Activated gamma-delta T cell (primary cell): ENCODE measurements at places on chromosomes 4 and X.

GRCh38 chr4:7369511-7369910 lies 65.2 kb downstream of the PSAPL1 start:
- no peak for DNase-seq

DNA sequence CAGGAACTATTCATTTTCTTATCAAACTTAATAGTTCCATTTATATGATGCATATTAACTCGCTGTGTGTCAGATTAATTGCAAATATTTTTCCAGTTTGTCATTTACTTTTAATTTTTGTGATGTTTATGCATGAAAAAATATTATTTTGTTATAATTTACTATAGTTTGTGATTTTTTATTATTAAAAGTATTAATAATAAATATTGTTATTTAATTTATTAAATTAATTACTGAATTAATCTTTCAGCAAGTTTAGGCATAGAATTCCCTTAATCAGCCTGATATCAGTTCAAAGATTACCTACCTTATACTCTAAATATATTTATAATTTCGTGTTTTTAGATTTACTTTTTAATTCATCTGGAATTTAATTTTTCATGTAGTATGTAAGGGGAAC lies 15.5 kb upstream of the ATOH1 start:
- no peak for DNase-seq

DNA sequence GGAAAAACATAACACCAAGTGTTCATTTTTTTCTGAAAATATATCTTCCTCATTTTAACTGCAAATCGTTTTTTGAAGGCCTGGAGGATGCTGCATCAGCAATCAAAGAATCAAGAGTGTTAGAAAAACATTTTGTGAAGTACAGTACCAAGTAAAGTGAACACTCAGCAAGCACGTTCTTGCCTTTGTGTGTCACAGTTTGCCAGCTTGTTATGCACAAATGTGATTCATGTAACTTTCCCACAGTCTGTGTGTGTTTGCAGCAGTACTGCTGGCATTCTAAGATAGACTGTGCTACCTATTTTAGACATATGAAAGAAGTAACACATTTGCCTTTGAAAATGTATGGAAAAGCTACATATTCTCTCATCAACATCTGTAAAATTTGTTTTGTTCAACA lies 1617.7 kb downstream of the RPA4 start:
- no peak for DNase-seq

DNA sequence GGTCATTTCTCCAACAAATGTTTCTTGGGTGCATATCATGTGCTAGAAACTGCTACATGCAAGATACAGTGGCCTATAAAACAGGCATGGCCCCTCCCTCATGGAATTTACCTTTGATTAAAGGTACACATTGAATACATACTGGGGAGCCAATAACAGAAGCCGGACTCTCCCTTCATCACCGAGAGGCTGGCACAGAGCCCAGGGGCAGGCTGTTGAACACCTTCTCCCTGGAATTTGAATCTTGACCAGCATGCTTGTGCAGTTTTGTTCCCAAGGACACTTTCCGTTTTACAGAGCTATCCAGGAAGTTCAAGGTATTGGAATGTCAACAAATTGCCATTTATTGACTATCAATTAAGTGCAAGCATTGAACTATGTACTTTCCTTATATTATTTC lies 33.2 kb downstream of the PPARGC1A start:
- DNase-seq, result no peak

- DNase-seq, result no peak
These were observed 154.9 kb upstream of the GYPA start for GRCh38 chr4:144295286-144295995.

DNA sequence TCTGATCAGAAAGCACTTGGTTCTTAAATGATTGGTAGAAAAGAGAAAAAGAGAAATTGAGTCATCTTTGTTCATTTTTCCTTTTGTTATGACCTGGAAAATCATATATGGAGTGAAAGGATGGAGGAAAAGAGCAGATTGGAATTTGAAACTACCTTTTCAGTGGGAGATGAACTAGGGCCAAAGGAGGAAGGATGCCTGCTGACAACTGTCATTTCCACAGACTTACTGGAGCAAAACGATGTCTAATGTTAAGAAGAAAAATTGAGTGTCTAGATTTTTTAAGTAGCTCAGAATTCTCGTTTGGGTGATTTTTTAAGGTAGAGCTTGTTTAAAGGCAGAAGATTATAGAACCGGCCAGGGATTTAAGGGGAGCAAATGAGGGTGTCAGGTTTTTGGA lies 144.6 kb upstream of the KCNIP4 start:
- DNase-seq, result no peak

DNA sequence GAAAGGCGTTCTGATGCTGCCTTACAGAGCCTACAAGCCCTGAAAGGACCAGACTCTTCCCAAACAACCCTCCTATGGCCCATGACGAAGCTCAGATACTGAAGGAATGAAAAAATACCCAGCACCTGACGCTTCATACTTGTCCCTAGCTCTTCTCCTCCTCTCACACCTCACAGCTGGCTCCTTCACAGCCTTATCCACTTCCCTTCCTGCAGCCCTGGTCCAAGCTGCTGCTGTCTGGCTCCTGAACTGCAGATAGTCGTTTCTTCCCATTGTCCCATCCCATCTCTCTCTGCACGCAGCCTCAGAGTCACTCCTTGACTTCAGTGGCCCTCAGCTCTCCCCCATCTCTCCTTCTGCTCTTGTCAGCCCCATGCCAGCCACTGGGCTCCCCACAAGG lies 56.6 kb downstream of the FAM193A start:
- DNase-seq, result no peak

DNA sequence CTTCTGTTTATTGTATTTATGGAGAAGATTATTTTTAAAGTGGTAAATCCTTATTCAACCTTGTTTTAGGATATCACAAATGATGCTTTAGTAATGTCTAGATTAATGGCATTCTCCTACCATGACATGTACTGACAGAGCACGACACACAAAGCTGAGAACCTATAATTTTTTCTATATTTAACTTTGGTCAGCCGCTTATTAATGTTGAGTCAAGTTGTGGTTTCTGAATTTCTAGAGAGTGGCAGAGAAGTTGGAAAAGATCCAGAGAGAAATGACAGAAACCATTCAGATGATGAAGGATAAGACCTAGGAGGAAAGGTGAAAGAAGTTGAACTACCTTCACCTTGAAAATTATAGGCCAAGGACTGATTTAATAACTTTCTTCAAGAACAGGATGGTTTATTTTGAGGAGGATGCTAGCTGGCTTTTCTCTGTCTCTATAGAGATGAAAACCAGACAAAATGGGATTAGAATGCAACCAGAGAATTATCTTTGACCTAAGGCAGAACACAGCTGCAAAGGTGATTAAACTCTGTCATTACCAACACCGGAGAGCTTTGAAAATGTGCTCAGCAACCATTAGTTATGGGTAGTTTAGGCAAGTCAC lies 62.6 kb upstream of the TSPAN5 start:
- no peak for DNase-seq

- DNase-seq, result no peak
These were observed 533.2 kb upstream of the NR3C2 start for GRCh38 chr4:148975464-148975863.

- no peak for DNase-seq
These were observed 142.4 kb upstream of the ANKRD50 start for GRCh38 chr4:124854968-124855367.

- no peak for DNase-seq
These were observed 204.9 kb downstream of the GBA3 start for GRCh38 chr4:22897520-22898108.

GRCh38 chr4:189530848-189531247 lies 409.8 kb upstream of the FRG1 start:
- DNase-seq, result no peak

GRCh38 chr4:19739101-19739651 lies 512.5 kb upstream of the SLIT2 start:
- no peak for DNase-seq

GRCh38 chrX:9856588-9856987 lies 70.4 kb downstream of the SHROOM2 start:
- DNase-seq, result no peak

DNA sequence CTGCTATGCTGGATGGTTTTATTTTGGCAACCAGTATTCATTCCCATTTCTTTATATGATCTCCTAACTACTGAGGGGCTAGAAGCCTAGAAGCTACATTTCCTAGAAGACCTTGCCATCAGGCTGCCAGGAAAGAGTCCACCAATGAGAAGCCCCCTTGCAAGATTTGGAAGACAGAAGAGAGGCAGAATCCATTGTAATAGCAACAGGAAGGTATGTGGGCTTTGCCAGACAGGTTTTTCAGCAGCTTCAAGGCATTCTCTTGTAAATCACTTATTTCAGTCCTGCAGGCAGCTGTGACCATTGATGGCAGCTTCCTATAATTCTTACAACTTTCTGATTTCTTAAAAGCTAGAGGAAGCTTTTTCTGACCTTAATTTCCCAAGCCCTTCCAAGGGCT lies 148.3 kb upstream of the NHS start:
- DNase-seq, result no peak

- DNase-seq, result no peak
These were observed 85.9 kb downstream of the GATB start for GRCh38 chr4:151674804-151675391.

GRCh38 chr4:158771776-158772175 lies 3.0 kb downstream of the FNIP2 start:
- DNase-seq, result no peak

GRCh38 chr4:167119392-167119791 lies 114.9 kb downstream of the SPOCK3 start:
- no peak for DNase-seq

GRCh38 chr4:99054428-99054994 lies 34.1 kb downstream of the ADH5 start:
- no peak for DNase-seq

DNA sequence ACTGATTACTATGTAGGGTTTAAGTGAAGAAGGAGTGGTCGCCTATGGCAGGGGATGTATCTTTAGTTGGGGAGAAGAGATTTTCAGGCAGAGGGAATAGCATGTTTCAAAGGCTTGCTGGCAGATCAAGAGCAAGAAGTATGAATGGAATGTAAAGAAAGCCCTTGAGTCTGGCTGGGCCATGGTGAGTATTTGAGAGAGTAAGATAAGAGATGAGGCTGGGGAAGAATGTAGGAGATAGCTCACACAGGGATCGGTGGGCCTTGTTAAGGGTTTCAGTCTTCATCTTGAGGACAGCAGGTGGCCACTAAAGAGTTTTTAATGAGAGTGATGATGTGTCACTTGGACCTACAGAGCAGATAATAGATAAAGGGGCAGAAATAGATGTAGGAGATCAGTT lies 319.1 kb upstream of the RPS6KA3 start:
- no peak for DNase-seq

GRCh38 chr4:154727540-154727939 lies 16.3 kb upstream of the LRAT start:
- DNase-seq, result no peak

DNA sequence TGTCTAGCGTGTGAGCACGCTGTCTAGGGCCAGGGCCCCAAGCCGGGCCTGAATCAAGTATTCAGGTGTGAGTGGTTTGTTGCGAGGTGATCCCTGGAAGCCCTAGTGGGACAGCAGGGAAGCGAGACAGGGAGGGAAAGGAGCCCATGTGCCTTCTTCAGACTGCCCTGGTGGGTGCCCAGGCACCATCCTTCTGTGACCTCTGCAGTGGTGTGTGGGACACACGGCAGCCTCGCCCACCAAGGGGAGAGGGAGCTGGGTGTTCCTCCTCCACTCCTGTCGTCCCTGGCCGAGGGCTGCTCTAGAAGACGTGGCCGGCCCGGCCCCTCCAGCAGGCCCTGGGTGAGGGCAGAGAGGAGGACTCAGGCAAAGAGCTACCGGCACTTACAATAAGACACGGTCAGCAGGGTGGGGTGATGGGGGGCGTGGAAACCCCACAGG lies 47.4 kb downstream of the HTRA3 start:
- no peak for DNase-seq

DNA sequence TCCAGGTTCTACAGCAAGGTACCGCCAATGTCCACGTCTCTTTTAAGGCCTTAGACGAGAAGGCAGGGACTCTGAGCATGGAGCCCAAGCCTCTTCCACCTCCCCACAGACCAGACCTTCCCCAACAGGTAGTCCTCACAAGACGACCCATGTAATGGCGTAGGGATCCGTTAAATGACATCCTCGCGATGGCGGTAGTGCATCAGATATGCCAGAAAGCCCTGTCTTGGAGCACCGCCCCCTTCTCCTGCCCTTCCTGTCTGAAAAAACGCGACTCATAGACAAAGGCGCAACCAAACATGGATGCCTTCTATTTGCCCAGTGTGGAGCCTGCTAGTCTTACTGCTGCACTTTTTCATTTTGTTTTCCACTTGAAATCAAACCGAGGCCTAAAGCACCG lies 185.4 kb downstream of the OR13H1 start:
- DNase-seq, result no peak

GRCh38 chr4:111400741-111401140 lies 744.5 kb upstream of the FAM241A start:
- DNase-seq, result no peak

GRCh38 chr4:53100501-53101190 lies 238.5 kb downstream of the RASL11B start:
- no peak for DNase-seq

GRCh38 chrX:40157228-40158035 lies 59.7 kb upstream of the BCOR start:
- DNase-seq, result no peak

DNA sequence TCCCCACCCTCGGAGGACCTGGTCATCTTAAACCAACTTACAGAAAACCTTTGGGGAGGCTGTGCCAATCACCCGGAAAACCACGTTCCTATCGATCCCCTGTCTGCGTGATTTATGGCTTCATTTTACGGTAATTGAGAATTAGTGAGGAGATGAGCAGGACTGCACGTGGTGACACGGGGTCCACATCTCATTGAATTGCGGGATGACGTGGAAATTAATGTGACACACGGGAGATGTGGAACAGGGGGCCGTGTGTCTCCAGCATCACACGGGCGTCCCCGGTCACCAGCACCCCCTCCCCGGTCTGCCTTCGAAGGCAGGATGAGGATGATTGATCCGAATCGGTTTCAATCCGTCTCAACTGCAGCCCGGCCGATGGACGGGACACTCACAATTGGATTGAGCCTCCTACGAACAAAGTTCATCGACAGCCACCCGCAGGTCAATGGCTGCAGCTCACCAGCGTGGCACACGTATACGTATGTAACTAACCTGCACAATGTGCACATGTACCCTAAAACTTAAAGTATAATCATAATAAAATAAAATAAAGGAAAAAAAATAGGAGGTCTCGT lies 160.3 kb downstream of the SHOX start:
- DNase-seq, result no peak

DNA sequence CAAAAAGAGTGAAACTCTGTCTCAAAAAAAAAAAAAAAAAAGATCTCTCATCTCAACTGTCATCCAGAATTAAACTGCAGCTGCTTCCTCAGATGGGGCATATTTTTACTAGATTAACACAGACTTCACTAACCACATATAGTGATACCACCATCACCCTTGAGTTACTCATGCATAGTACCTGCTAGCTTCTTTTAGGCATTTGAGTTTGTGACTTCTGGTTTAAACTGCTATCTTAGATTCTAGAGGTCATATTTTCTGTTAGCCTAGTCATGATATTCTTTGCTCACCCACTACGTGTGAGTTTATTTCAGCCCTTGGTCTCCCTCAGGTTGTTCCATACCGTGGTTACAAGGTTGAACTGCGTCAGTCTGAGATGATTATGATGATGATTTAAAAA lies 154.9 kb upstream of the BMP3 start:
- no peak for DNase-seq
